ENCODE measurements at places on chromosomes 5 and 9.
A peak's percentile ranks its signal among the peaks of the same experiment; 100 is the strongest.

GRCh38 chr5:122933956-122934355, 88.5 kb downstream of the SNX24 start:
- no peak for DNase-seq

- no peak for DNase-seq
These were observed 1765.3 kb downstream of the EFNA5 start for GRCh38 chr5:105905392-105905791.

GRCh38 chr9:77450085-77450475, 198.0 kb downstream of the GNA14 start:
- DNase-seq, result no peak

GRCh38 chr9:99807276-99807852, 14.3 kb upstream of the NR4A3 start:
- peak; percentile 67 for DNase-seq

GRCh38 chr5:4222147-4222546, 626.5 kb downstream of the IRX1 start:
- no peak for DNase-seq

DNA sequence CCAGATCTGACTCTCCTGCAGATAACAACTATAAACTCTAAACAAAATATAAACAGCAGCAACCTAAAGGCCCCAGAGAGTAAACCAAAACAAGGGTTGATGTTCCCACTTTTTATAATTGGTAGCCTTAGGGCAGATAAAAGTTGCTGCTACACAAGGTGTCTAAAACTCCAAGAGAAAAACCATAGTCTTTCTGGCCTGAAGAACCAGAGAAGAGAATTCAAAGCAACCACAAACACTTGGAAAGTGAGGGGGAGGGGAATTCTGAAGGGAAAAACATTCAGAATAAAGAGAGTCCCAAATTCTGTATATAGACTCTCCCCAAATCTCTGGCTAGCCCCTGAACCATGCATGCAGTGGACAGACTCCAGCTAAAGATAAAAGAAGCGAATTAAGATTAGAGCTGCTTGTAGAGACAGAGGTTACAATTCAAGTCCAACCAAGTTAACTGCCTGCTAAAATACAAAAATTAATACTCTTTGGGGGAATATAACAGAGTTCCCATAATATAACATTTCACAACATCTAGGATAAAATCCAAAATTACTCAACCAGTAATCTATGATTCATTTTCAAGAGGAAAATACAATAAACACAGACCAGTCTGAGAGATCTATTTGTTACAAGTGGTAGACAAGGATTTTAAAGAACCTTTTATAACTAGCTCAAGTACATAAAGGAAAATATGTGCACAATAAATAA, 37.5 kb upstream of the RGMB start:
- no peak for DNase-seq

- no peak for DNase-seq
These were observed 185.1 kb downstream of the OLFM1 start for GRCh38 chr9:135272608-135273007.

DNA sequence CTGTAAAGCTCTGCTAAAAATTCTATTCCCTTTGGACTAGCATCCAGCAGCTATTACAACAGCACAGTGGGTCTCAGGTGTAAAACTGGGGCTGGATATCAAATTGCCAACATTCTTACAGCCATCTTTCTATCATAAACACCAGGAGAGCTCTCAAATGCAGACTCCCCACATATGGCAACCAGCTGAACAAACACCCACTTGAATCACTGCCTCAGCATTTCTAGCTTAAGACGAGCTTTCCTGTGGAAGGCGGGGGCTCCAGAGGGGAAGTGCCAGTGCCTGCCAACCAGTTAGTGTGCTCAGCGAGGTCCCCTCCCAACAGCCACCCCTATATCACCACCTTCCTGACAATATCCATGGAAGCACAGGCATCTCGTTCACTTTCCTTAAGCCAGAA, 62.2 kb downstream of the IPPK start:
- peak; percentile 31 for DNase-seq

DNA sequence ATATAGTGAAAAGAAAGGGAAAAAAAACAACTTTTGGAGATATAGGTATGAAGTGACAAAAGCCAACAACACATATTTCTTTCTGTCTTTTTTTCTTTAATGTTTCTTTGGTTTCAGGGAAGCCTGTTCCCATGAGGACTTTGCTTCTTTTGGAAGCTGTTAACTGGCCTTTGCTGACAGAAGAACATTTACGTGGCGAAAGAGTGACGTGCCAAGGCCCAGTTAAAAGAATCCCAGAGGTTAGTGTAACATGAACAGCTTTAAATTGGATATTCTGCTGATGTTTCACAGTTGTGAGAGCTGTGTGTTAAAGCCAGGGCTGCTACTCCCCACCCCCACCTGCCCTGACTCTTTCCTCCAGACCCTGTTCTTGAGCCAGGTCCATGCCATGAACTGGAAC, 275.9 kb downstream of the CRB2 start:
- no peak for DNase-seq

DNA sequence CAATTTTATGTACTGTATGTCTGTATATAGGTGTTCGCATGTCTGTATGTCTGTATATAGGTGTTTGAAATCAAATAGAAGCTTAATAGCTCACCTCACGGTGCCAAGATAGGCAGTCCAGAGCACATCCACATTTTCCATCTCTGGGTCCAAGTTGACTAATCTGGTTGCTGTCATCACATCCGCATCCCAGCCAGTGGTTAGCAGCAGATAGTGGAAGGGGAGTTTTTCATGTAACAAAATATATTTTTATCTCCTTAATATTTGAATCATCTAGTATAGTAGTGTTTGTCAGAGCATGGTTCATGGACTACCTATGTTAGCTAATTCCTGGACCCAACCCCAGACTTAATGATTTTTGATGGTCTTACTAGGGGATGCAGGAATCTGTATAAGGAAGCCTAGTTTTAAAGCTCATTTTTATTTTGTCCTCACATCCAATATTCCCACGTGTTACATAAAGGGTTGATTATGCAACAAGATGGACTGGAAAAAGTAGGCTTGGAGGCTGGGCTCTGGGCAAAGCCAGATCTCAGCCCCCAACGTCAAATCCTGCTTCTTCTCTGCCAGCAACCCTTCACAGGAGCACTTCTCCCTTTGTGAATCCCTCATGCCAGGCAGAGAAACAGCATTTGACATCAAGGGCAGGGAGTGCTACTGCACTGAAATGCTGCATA, 219.7 kb downstream of the ZSWIM6 start:
- DNase-seq, result no peak

DNA sequence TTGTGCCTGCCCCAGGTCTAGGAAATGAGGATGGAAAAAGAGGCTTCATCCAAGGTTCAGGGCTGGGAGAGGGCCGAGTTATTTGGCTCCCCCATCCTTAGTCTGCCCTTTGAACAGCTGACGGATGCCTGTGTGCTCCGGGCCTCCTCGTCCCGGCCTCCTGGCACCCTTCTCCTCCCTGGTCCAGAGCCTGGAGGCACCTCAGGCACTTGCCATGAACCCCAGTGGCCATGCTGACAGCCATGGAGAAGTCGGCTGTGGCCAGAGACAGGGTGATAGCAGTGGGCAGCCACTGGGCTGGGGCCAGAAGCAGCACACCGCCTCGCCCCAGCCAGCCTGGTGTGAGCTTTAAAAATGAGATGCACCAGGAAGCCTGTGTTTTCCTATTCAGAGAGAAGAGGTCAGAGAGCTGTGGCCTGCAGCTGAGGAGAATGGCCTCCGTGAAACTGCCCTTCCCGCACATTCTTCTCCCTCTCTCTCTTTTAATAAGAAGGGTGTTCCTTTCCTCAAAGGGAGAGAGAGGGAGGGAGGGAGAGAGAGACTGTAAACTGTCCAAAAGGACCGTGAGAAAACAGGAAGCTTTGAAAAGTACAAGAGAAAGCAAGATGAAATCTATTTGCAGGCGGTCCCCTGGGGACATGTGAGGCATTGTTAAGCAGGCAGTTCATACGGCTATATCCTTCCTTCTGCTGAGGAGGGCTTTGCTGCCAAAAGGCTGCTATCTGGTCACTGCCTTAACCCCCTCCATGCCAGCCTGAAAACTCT, 55.3 kb downstream of the ZNF366 start:
- DNase-seq, result no peak

DNA sequence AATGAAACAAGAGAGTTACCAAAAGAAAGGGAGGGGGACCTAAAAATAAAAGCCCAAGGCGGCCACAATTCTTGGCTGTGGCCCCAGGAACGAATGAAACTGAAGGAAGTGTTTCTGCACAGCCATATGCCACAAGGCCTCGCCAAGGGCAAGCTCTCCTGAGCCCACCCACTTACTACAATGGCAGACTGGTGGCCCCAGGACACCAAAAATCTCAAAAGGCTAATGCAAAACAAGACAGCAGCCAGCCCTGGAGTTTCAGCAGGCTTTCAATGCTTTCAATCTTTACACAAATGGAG, 4.0 kb downstream of the CAMSAP1 start:
- no peak for DNase-seq

DNA sequence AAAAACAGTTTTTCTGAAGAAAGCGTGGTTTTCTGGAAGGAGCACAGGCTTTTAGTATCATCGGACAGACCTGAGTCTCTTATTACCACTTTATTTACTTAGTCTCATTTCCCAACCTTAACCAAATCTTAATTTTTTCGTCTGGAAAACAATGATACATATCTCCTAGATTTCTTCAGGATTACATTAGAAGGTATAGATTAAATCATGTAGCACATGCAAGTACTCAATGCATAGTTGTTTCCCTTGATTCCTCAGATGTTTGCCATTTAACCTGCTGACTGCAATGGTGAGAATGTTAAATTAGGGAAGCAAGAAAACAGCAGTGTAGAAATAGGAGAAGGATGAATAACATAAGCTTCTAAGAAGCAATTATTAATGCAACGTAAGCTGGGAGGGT, 289.4 kb downstream of the PDE4D start:
- DNase-seq, result no peak

GRCh38 chr9:138049085-138049778, 171.7 kb downstream of the CACNA1B start:
- no peak for DNase-seq

GRCh38 chr5:1936413-1936812, 53.7 kb upstream of the IRX4 start:
- no peak for DNase-seq

GRCh38 chr9:134814598-134815215, 65.9 kb upstream of the FCN2 start:
- no peak for DNase-seq

- DNase-seq, result no peak
These were observed 593.1 kb downstream of the IRX1 start for GRCh38 chr5:4188704-4189103.
